Type B pancreatic cell (in vitro differentiated cells): ENCODE measurements at places on chromosomes 1 and 21. TPM values are rescaled to one million over a fixed set of nuclear protein-coding genes. Genes with fewer than 3 reads are reported as not detected.

TBX15 gene
- total RNA-seq, result 0.19 and 8.5 TPM in 2 replicates

ERRFI1 gene
- total RNA-seq, result 83.3 and 104 TPM in 2 replicates

GNG4 gene
- 28.5 and 64.2 TPM in 2 replicates for total RNA-seq

PRXL2B gene
- total RNA-seq, result 33.7 and 40.3 TPM in 2 replicates

TIE1 gene
- 1.3 TPM in 1 of 2 replicates, not detected in the other for total RNA-seq

RIPPLY3 gene
- total RNA-seq, result 0.93 and 3.7 TPM in 2 replicates

SOX13 gene
- total RNA-seq, result 38.5 and 39.4 TPM in 2 replicates

RUNX3 gene
- total RNA-seq, result 0.41 TPM in 1 of 2 replicates, not detected in the other
